Mucosa of descending colon (tissue), 3 donors: ENCODE measurements at places on chromosomes 6 and 20. TPM values are rescaled to one million over a fixed set of nuclear protein-coding genes. Genes with fewer than 3 reads are reported as not detected.

Gene HSPA1L
- 1.2 TPM for total RNA-seq

Gene MUC22
- not detected for total RNA-seq

Gene DEFB132
- not detected for total RNA-seq

Gene RAB22A
- total RNA-seq, result 21.0 TPM

GRCh38 chr6:35161266-35161665, 20.1 kb upstream of the TCP11 start:
- DNase-seq, result no peak

DNA sequence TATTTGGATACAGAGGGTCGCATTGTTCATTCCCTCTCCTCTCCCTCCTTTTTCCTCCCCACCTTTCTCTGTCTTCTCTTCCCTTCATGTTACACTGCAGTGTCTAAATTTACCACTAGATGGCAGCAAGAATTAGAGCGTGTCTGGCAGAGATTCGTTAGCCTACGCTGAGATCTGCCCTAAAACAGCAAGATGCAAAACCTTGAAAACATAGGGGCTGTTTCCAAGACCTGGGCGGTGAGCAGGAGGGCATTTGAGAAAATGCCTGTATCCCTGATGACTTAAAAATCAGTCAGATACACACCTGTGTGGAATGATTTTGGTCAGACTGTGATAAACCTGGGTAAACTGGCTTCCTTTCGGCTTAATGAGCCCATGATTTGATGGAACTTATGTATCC, 101.5 kb upstream of the ISM1 start:
- DNase-seq, result no peak

- DNase-seq, result no peak
Measured at GRCh38 chr6:56524891-56525703, 117.6 kb downstream of the DST start.

- no peak for DNase-seq
Measured at GRCh38 chr6:79868098-79868722, 79.1 kb downstream of the ELOVL4 start.

- DNase-seq, result no peak
Measured at GRCh38 chr6:13053006-13053461, 275.3 kb downstream of the TBC1D7 start.

- no peak for DNase-seq
Measured at GRCh38 chr6:156559162-156559690, 218.0 kb upstream of the ARID1B start.

GRCh38 chr6:119148825-119149525, 70.5 kb upstream of the FAM184A start:
- no peak for DNase-seq

DNA sequence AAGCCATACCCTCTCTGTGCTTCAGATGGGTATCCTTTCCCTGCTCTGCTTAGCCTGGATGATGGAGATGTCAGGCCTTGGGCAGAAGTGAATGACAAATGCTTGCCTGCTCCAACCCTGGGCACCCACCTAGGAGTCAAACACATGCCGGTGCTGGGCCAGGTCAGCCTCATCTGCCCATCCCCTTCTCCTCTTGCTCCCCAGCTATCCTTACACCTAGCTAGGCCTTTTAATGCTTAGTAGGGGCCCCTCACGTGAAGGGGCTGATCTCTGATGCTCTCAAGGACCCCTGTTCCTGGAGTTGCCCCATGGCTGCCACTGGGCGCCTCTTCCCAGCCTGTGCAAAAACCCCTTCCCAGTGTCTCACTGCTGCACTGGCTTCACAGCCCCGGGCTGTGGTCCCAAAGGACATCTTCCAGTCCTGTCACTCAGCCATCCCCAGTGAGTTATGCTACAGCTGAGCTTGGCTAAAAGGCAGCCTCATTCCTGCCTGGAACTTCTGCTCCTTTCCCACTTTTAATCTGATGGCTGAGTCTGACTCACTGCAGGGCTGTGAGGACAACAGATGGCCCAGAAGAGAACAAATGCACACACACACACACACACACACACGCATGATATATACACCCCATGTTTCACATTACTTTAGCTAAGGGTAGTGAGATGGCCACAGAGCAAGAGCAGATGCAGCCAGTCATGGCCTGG, 12.8 kb upstream of the SDCBP2 start:
- no peak for DNase-seq

DNA sequence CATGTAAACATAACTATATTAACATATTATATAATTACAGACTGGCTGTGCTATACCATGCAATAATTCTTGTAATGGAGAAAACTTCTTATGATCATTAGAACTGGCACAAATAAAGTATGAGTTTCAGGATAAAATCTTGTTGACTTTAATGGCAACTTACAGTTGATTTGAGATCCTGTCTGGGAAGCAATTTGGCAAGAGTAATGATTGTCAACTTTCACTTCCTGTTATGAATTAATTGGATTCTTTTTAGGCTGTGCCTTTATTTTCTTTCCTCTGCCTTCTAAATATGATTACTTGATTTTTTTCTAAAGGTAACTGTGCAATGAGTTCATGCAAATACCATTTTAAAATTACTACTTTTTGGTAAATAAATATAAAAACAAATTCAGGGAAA, 158.1 kb upstream of the B3GAT2 start:
- no peak for DNase-seq

GRCh38 chr6:170289180-170289931, 1.5 kb downstream of the DLL1 start:
- DNase-seq, result no peak

- no peak for DNase-seq
Measured at GRCh38 chr20:31894980-31895675, 24.7 kb downstream of the TTLL9 start.

DNA sequence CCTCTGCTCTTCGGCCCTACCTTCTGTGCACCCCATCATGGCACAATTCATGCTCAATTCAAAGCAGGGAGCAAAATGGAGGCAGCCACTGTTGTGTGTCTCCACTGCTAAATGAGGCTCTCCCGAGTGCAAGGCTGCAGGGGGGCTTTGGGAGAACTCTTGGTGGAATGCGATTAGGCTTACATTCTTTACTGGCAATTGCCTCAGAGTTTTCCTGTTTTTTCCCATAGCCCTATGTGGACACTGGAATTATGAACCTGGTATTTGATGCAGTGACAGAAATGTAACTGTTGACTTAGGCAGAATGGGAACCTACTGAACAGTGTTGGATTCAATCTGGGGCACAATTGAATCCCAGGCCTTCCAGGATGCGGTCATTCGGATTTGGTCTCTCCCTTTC, 187.9 kb upstream of the GMDS start:
- no peak for DNase-seq

DNA sequence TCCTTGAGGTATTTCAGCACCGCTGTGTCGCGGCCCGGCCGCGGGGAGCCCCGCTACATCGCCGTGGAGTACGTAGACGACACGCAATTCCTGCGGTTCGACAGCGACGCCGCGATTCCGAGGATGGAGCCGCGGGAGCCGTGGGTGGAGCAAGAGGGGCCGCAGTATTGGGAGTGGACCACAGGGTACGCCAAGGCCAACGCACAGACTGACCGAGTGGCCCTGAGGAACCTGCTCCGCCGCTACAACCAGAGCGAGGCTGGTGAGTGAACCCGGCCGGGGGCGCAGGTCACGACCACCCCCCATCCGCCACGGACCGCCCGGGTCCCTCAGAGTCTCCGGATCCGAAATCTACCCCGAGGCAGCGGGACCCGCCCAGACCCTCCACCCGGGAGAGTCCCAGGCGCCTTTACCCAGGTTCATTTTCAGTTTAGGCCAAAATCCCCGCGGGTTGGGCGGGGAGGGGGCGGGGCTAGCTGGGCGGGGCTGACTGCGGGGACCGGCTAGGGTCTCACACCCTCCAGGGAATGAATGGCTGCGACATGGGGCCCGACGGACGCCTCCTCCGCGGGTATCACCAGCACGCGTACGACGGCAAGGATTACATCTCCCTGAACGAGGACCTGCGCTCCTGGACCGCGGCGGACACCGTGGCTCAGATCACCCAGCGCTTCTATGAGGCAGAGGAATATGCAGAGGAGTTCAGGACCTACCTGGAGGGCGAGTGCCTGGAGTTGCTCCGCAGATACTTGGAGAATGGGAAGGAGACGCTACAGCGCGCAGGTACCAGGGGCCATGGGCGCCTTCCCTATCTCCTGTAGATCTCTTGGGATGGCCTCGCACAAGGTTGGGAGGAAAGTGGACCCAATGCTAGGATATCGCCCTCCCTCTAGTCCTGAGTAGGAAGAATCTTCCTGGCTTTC, 693 bp downstream of the HLA-F start:
- DNase-seq, result peak; percentile 83

- no peak for DNase-seq
Measured at GRCh38 chr6:15426395-15426794, 180.5 kb downstream of the JARID2 start.

GRCh38 chr20:59933296-59933848, at the start of gene SYCP2:
Gene SYCP2, minus strand, starts transcription at chr20:59933637. Its CDS starts 11,224 bp downstream, at chr20:59922413.
- DNase-seq, result peak; percentile 65

- no peak for DNase-seq
Measured at GRCh38 chr6:138637822-138638221, 135.7 kb upstream of the CCDC28A start.

- DNase-seq, result no peak
Measured at GRCh38 chr6:169811072-169811471, 59.6 kb downstream of the ERMARD start.

DNA sequence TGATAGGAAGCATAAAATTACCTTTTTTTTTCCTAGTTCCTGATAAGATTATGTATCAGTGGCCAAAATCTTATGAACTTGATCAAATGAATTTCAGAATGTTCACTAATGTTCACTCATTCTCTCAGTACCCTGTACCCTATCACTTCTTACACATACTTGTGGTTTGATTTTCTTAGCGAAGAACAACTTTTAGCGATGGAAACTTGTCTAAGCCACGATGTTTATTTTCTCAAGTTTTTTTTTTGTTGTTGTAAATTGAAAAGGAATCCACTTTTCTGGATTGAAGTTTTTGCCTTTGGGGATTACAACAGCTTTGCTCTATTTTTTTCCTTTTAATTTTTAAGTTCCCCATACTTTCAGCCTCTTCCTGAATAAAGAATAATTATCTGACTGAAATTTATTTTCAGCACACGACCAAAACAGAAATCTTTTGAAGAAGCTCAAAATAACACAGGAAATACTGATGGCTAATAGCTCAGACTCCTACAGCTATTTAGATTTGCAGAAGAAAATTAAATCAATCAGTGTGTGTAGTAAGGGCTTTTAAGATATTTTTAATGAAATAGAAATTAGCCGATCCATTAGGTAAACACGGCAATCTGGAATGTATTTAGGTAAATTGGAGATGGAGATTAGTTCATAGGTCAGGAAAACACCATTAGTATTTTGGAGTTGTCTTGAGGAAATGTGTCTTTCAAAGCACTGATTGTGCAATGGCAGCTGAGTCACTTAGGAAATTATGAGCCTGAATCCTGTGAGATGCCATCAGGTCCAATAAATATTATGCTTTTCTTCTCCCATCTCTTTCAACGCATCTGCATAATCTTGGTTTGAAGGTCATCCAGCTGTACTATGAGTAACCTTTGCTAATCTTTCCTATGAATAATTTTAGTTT, 217.5 kb downstream of the GJA1 start:
- no peak for DNase-seq

GRCh38 chr20:54570561-54570960, 95.2 kb downstream of the DOK5 start:
- no peak for DNase-seq

- DNase-seq, result no peak
Measured at GRCh38 chr6:162264581-162264980, 463.0 kb downstream of the PRKN start.
